ENCODE measurements at places on chromosomes 16 and 17.

GRCh38 chr17:1515640-1516387 lies 598 bp downstream of the INPP5K start:
- peak; percentile 75 for DNase-seq

DNA sequence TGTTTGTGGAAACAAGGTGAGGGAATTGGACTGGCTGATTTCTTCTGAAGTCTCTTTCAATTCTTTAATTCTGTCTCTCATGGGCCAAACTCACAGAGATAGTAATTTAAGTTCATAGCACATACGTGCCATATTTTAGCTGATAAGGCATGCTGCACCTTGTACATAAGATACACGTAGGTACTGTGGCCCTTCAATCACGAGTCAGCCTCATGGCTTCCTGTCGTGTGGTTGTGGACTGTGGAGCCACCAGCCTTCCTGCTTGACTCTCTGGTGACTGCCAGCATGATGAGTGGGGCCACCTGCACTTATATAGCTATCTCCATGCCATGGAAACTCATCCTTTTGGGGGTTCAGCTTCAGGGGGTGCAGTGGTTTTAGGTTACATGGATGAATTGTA lies 25.1 kb downstream of the KSR1 start:
- no peak for DNase-seq

DNA sequence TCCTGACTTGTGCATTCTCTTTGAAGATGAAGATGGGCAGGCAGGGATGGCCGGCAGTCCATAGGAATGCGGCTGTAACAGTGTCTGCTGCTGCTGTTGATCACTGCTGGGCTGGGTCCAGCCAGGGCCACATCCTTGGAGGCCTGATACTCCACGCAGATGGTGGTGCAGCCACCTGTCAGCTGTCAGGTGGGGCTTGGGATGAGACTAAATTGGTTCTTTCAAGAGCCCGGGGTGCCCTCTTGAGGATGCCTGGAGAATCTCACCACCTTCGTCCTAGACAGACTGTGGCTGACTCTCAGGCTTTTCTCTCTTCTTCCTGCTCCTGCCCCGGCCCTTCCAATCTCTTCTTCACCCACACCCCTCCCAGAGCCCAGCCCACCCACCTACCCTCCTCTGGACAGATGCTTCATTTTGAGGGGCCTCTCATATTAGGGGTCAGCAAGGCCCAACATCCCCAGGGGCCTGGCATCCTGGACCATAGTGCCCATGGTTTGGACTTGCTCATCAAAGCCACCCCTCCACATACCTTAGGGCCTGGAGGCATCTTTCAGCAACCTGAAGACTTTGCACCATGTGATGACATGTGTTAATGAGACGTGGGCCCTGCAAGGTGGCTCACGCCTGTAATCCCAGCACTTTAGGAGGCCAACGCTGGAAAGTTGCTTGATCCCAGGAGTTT lies 19.1 kb downstream of the OSBPL7 start:
- DNase-seq: peak; percentile 41

GRCh38 chr17:48601539-48602425 lies 3.0 kb downstream of the HOXB6 start:
- no peak for DNase-seq

DNA sequence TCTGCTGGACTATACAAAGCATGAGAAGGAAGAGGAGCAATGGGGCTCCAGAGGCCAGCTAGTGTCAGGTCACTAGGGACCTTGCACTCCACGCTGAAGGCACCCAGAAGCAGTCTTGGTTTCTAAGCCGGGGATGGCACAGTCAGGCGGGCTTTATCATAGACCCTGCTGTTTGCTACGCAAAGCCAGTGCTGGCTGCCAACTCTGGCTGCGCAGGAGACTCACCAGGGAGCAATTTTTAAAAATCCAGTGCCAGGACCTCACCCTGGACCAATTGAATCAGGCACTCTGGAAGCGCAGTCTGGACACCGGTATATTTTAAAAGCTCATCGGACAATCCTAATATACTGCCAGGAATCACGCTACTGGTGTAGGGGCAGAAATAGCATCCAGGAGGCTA lies 368.5 kb upstream of the XYLT1 start:
- no peak for DNase-seq

GRCh38 chr16:85829171-85829719 lies 29.8 kb downstream of the COX4I1 start:
- no peak for DNase-seq

GRCh38 chr17:80362428-80363119 lies 52.4 kb upstream of the ENDOV start:
- DNase-seq: no peak

DNA sequence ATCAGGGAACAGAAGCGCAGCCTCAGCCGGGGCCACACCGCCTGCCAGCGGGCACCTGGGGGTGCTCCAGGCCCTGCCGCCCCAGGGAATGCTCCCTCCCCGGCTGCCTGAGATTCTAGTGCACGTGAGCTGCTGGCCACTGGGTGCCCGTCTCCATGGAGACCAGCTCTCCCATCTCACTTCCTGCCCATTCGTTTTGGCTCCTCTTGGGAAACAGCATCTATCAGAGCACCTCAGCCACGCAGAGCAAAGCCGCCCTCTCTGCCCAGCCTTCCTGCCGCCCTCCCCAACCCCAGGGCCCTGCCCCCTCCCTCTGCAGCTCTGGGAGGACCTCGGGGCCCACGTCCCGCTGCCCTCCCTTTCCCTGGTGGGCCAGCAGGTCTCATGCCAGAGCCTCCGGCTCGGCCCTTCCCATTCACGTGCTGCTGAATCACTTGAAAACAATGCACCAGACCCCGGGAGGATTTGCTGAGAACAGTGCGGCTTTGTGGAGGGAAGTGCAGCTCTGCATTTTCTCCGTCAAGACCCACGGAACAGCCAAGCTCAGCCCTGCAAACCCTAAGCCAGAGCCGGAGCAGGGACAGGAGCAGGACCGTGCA lies 19.4 kb downstream of the CEP295NL start:
- DNase-seq: peak; percentile 57

- DNase-seq: no peak
These were observed 2.3 kb downstream of the NGFR start for GRCh38 chr17:49497148-49498028.

DNA sequence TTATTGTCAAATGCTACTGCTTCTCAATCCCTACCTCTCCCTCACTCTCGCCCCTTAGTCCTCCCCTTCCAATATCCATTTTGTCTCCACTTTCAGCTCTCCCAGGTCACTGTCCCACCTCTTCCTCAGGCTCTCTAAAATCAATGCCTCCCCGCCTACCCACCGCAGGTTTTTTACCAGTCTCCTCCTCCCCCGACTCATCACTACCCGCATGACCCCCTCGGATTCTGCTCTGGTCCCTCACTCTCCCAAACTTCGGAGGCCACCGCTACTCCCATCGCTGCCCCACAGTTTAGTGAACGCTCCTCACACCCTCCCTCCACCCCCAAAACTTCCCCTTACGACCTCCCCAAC lies 513 bp downstream of the CRLF3 start:
- DNase-seq: no peak

DNA sequence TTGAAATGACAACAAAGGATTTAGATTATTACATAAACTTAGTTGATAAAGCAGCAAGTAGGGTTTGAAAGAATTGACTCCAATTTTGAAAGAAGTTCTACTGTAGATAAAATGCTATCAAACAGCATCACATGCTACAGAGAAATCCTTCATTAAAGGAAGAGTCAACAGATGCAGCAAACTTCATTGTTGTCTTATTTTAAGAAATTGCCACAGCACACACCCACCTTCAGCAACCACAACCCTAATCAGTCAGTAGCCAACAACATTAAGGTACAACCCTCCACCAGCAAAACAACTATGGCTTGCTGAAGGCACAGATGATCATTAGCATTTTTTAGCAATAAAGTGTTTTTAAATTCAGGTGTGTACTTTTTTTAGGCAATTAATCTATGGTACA lies 75.1 kb upstream of the NSRP1 start:
- DNase-seq: no peak

DNA sequence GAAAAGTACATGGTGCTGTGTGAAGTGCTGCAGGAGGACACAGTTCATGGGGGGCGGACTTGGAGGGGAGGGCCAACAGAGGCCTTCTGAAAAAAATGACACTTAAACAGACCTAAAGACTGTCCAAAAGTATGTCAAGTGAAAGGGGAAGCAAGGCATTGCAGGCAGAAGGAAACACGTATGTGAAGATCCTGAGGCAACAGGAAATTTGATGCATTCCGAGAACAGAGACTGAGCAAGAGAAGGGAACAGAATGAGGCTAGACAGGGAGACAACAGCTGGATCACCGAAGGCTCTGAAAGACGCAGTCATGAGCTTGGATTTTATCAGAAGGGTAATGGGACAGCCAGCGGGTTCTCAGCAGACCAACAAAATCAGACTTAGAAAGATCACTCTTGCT lies 1.1 kb downstream of the IFT20 start:
- no peak for DNase-seq

- no peak for DNase-seq
These were observed 26.4 kb downstream of the KIFC3 start for GRCh38 chr16:57775661-57776469.

DNA sequence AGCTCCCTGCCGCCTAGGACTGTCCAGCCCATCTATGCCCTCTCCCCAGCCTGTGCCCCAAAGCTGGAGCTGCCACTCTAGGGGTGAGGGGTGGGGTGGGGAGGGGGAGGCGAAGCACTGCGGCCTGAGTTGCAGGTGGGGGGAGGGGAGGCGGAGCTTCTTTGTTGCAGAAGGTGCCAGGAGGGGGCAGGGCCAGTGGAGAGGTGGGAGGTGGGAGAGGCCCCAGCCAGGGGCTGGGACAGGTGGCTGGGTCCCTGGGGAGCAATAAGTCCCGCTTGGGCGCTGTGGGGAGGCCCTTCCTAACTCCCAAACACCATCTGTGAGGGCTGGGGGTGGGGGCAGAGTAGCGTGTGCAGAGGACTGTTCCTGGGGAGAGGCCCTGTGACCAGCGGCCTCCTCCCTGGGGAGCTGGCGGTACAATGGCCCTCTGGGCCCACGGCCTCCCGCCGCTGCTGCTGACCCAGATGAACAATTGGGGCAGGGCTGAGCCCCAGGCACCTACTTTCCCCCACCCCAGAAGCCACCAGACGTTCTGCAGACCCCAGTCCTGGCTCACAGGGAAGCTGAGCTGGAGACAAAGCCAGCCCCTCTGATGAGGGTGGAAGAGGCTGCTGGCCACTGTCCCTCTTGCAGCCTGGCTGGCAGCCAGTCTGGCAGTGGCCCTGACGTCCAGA lies 2.2 kb upstream of the NTN3 start:
- DNase-seq: no peak

DNA sequence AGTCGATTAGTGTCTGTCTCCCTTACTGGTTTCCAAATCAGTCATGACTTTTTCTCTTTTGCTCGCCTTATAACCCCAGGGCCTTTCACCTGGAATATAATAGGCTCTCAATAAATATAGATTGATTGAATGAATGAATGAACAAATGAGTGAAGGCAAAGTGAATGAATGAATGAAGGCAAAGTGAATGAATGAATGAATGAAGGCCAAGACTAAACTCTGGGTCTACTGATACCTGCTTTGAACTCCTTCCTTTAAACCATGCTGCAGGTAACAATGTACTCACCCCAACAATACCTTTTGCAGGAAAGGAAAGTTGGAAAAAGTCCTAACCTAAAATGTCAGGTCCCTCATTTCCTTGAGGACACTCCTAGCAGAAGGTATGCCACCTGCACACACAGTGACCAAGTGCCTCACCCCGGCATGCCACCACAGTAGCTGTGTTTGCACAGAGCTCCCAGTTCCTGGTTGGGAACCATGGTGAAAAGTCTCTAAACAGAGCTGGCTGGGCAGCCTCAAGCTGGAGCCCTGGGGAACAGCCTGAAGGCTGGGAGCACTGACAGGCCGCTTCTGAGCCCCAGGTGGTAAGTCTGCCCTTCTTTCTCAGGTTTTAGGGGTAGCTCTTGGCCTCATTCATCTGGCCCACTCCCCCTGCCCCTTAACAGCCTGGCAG lies 42.7 kb upstream of the ANKFN1 start:
- DNase-seq: no peak

Data from NCI-H460 (cell line).